NCI-H1417 treated with DMSO at 0.1 percent for 48 hours (cell line): ENCODE measurements at places on chromosomes 16 and 17.
A peak's percentile ranks its signal among the peaks of the same experiment; 100 is the strongest.

- peak; percentile 55 for DNase-seq
Measured at GRCh38 chr17:50055426-50056216, at the start of gene ITGA3. TSS of gene ITGA3 (plus strand) at chr17:50056110. CDS start at chr17:50056440, 330 bp downstream.

GRCh38 chr17:42846594-42847280, 2.4 kb downstream of the AOC2 start:
- no peak for DNase-seq

- DNase-seq, result no peak
Measured at GRCh38 chr16:74926805-74927204, 58.1 kb downstream of the WDR59 start.

DNA sequence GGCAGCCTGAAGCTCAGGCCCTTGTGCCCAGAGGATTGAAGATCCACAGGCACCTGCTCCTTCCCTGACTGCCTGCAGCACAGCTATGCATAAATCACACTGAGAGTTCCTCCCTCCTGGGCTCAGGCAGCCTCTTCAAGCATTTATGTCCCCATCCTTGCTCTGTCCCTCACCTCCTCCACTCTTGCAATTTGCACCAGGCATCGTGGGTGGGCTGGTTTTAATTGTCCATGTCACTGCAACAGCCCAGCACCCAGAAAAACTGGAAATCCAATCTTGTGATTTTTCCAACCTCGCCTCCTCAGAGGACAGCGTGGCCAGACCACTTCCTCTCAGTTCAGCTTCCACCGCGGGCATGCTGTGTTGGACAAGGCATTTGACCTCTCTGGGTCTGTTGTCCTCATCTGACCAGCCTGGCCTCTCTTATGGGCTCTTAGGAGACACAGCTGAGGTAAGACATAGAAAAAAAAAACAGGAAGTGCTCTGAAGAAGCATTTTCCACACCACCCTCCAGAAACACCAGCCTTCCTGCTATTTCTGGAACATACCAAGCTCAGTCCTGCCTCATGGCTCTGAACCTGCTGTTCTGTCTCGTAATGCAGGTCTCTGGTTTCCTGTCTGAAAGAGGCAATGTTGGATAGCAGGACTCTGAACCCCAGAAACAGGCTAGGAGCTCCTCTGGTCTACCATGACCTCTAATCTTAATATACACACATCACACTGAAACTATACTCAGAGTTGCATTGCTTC, 8.3 kb downstream of the TMEM114 start:
- DNase-seq, result no peak

DNA sequence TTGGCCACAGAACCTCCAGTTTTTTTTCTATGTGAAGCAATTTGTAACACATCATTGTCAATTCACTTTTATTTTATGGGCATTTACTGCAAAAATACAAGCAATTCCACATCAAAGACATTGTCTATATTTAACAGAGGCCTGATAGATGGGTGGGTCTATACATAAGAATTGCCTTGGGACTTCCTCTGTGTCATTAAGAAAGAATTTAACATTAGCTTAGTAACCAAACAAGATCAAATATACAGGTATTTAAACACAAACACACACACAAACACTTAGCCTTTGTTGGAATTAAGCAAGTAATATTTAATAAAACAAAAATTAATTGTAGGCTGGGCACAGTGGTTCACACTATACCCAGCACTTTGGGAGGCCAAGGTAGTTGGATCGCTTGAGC, 4.3 kb upstream of the PITPNC1 start:
- DNase-seq, result no peak

- DNase-seq, result no peak
Measured at GRCh38 chr17:80899402-80900268, 92.0 kb upstream of the CHMP6 start.

GRCh38 chr16:75676909-75677308, at the start of gene CPHXL2:
TSS of gene CPHXL2 (minus strand) at chr16:75677009. CDS start at chr16:75676999, 10 bp downstream.
- no peak for DNase-seq

DNA sequence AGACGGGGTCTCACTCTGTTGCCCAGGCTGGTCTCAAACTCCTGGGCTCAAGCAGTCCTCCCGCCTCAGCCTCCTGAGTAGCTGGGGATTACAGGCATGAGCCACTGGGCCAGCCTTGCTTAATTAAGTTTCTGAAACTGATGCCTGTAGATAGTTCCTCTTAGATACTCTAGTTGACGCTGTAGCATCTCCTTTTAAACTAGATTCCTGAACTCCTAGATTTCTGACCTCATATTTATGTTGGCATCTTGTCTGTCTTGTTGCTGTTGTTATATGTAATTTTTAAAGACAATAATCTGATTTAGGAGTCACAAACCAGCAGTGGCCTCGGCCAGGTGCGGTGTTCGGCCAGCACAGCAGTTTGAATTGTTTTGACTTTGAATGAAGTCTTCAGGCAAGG, 37.5 kb downstream of the DHRS7B start:
- DNase-seq, result no peak

DNA sequence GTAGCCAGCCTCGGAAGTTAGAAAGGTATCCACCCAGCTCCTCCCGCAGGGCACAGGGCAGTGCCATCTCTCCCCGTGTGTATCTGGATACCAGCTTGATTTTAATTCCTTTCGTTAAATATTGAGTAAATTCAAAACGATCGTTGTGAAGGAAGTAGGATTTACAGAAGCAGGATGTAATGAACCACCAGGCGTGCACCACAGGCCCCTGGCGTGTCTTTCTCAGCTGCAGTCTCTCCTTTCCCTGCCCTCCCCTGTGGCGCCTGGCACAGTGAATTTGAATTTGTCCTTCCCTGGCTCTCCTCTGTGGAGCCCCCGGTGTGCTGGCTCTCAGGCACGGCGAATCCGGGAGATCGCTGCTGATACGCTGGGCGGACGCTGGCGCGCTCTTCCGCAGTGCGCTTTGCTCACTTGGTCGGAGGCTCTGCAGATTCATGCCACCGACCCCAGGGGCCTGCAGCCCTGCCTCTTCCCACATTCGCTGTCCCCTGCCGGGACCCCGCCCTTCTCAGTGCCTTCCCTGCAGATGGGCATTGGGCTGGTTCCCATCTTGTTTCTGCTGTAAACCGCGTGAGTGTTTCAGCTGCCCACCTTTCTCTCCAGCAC, 164.6 kb downstream of the RPTOR start:
- no peak for DNase-seq

DNA sequence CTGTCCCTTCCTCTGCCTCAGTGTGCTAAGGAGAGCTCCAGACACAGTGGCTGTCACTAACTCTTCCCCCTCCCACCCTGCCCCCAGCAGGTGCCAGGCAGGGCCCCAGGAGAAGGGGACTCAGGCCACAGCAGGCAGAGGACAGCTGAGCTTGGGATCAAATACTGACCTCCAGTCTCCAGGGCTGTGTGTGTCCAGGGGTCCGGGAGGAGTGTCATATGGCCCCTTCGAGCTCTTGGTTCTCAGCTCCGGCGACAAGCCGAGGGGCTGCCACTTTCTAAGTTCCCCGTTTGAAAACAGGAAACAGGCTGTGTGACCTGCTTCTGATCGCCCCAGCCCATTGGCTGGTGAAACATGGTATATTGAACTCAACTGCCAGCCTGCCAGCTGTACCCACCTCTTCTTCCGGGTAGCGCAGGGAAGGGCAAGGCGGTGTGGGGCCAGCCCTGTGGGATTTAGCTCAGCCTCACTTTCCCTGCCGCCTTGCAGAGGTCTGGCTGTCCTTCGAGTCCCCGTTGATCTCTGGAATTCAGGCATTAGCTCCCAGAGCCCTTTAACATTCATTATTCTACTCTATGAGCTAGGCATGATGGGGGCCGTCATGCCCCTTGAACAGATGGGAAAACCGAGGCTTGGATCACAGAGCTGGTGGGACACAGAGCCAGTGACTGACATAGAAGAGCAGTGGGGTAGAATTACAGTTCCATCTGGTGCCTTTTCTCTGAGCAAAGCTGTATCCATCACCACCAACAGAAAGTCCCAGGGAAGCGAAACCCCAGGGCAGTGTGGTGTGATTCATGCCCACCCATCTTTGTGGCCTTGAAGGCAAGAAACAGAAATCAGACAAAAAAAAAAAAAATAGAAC, at the start of gene SNX20:
SNX20 (minus strand) TSS at position 292 of the 865 bp plus-strand sequence. CDS start 3,786 bp downstream, outside the sequence.
- DNase-seq, result no peak

DNA sequence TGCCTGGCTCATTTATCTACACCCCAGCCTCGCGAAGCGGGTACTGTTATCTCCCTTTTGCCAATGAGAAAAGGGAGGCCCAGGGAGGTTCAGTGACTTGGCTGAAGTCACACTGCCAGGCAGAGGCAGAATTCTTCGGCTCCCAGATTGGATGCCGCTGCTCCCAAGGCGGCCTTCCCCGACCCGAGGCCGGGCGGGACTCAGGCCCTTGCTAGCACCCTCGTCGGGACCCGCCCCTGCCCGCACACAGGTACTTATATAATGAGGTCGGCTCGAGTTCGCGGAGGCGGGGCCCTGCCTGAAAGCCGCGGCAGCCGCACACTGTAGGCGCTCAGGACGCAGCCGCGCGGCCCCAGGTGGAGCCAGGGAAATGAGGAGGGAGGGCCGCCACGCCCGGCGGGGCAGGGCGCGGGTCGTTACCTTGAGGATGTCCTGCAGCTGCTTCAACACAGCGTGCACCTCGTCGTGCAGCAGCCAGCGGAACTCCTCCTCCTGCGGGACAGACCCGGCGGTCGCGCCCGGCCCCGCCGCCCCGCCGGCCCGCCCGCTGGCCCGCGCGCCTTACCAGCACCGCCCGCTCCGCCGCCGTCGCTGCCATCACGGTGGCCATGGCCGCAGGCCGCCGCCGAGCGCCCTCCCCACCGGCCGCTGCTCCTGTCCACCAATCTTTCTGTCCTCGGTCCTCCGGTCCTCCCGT, at the start of gene ROGDI:
ROGDI (minus strand) TSS at position 672 of the 697 bp plus-strand sequence; CDS start at position 610, 62 bp downstream.
- peak; percentile 20 for DNase-seq

GRCh38 chr17:48605991-48606891, 1.5 kb upstream of the HOXB6 start:
- DNase-seq, result no peak

- no peak for DNase-seq
Measured at GRCh38 chr17:45676695-45677094, 107.4 kb upstream of the CRHR1 start.

DNA sequence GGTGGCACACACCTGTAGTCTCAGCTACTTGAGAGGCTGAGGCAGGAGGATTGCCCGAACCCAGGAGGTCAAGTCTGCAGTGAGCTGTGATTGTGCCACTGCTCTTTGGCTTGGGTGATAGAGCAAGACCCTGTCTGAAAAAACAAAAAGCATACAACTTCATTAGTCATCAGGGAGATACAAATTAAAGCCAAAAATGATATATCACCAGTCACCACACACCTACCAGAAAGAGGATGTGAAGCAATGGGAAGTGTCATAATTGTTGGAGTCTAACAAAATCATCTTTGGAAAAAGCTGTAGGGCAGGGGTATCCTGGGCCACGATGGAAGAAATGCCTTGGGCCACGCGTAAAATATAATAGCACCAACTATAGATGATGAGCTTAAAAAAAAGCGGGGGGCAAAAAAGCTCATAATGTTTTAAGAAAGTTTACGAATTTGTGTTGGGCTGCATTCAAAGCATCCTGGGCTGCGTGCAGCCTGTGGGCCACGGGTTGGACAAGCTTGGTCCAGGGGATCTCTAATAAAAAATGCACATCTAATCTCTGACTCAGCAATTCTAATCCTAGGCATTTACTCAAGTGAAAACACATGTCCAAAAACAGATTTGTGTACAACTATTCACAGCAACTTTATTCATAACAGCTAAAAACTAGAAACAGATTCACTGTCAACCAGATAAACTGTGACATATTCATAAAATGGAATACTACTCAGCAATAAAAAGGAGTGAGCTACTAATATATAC, 65.9 kb downstream of the HIC1 start:
- DNase-seq, result no peak

DNA sequence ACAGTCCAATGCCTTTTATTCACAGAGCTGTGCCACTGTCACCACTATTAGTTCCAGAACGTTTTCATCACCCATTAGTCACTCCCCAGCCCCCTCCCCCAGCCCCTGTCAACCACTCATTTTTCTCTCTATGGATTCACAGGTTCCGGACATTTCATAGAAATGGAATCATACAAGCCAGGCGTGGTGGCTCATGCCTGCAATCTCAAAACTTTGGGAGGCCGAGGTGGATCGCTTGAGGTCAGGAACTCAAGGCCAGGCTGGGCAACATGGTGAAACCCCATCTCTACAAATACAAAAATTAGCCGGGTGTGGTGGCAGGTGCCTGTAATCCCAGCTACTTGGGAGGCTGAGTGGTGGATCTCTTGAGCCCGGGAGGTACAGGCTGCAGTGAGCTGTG, 759 bp upstream of the PAM16 start:
- no peak for DNase-seq

- no peak for DNase-seq
Measured at GRCh38 chr16:86215979-86216585, 294.2 kb upstream of the FOXF1 start.

GRCh38 chr17:54813896-54814295, 86.8 kb upstream of the TOM1L1 start:
- no peak for DNase-seq

DNA sequence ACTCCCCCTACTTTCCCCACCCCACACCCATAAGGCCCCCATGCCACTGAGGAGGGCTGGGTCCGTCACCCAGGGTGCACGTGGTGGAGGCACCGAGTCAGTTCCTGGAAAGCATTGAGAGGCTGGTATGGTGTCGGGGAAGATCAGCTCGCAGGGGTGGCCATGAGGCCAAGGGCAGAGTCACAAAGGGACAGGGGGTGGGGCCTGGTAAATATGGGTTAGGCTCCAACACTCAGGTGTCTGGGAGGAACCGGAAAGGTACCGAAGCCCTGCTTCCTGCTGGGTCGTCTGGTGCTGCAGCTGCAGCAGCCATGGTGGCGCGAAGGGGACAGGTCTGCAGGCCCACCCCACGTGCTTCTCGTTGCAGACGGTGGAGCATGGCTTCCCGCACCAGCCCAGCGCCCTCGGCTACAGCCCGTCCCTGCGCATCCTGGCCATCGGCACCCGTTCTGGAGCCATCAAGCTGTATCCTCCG, 30.2 kb downstream of the LLGL2 start:
- no peak for DNase-seq

- no peak for DNase-seq
Measured at GRCh38 chr16:89749637-89750036, 28.3 kb downstream of the ZNF276 start.

GRCh38 chr17:27481327-27481726, 25.1 kb downstream of the KSR1 start:
- DNase-seq, result no peak

DNA sequence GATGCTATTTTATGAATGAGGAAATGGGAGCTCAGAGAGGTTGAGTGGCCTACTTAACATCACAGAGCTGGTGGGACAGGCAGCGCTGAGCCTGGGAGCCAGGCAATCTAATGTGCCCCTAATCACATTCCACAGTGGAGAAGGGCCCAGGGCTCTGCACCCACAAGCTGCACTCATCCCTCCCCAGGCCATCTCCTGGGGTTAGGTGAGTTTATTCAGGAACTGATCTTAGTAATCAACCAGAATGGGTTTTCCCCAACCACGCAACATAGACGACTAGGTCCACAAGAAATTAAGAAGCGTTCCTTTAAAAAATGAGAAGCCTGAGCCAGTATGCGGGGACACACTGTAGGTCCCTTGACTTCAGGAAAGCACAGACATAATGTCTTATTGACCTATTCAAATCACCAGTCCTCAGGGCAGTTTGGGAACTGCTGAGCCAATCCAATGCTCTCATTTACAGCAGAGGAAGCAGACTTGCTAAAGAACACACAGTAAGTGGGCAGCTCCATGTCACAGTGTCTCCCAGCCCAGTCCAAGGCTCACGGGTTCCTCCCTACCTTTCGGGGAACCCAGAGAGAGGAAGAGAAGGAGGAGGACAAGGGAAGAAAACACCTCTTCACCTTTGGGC, 2.3 kb downstream of the MPP3 start:
- DNase-seq, result no peak

GRCh38 chr17:19753661-19754463, 5.8 kb upstream of the ALDH3A1 start:
- no peak for DNase-seq
